NCI-H460 (cell line): ENCODE measurements at places on chromosomes 1 and 21.

- no peak for DNase-seq
These were observed 85.9 kb upstream of the ADAM30 start for GRCh38 chr1:119981986-119982815.

GRCh38 chr1:89369331-89369730 lies 5.5 kb downstream of the GBP6 start:
- no peak for DNase-seq

DNA sequence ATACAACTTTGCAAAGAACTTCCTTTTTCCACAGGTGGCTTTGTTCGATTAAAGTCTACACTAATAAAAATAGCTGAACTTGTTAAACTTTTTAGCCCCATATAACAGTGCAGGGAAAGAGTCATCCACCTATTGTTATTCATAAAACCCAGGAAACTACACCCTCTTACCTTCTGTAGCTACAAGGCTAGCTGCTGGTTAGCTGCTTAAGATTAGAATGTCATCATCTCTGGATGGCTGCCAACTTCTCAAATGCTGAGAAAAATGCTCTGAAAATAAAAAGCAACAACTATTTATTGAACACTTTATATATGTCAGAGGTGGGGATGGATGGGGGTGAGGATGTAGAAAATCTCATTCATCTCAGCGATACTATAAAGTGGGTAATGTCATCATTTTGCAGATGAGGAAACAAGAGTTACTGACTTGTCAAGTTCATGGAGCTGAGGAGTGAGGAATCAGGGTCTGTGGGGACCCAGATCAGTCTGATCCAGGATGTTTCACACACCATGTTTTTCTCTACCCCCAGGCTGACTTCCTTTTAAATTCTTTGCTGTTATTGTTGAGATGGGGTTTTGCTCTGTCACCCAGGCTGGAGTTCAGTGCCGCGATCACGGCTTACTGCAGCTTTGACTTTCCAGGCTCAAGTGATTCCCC lies 17.1 kb downstream of the ATP5PF start:
- DNase-seq: no peak

DNA sequence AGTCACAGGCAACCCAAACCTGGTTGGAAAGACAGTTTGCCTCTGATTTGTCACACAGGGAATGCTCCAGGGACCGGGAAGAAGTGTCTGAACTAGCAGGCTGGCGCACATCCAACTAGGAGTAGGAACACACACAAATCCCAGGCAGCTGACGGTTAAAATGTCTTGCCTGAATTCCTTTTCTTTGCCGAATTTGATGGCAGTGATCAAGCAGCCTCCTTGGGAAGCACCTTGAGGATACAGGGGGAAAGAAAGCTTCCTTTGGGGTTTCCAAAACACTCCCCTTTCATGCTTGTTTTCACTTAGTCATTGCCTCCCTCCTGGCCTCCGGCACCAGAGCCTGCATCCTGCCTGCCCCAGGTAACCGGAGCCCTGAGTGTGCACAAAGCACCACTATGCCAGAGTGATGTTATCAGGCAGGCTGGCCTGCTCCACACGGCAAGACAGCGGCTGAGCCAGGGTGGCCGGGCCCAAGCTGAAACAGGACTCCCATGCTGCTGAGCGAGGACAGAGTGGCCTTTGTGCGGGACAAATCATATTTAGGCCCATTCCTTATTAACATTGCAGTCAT lies 193.8 kb downstream of the LMX1A start:
- DNase-seq: no peak

- no peak for DNase-seq
These were observed 20.5 kb downstream of the STPG1 start for GRCh38 chr1:24392982-24393650.

GRCh38 chr21:39915881-39916280 lies 48.6 kb downstream of the PCP4 start:
- no peak for DNase-seq
